Effector CD4-positive, alpha-beta T cell (primary cell): ENCODE measurements at places on chromosomes 7 and 10.

DNA sequence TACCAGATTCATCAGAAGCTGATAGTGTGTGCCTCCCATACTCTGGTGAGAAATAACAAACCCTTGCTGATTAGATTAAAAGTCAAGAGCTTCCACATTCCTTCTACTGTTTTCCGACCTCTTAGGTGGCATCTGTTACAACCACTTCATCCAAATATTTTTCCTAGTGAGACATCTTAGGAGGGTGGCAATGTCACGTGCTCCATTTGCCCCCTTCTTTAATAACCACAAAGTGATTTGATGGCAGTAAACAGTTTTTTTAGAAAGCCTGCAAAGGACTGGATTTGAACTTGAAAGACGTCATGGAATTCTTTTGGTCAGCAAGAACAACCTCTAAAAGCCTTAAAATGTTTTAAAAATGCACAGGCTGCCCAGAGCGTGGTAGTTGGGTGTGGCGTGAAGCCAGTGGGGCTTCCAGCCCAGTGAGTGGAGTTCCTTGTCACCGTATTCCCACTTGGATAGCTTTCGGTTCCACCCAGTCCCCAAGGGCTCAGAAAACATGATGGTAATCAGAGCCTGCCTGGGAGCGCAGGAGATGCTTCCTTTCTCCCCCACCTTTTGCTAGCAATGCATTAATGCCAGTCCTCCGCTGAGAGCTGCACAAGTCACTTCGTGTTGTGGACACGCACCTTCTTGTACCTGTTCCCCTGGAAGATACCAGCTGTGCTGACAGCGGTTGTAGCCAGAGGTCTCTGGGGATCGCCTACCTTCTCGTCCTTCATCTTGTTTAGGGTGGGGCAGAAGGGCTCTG is 256.4 kb downstream of the KIAA1217 start:
- DNase-seq, result no peak

- DNase-seq, result no peak
These were observed 16.3 kb downstream of the PRKCQ start for GRCh38 chr10:6563731-6564130.

DNA sequence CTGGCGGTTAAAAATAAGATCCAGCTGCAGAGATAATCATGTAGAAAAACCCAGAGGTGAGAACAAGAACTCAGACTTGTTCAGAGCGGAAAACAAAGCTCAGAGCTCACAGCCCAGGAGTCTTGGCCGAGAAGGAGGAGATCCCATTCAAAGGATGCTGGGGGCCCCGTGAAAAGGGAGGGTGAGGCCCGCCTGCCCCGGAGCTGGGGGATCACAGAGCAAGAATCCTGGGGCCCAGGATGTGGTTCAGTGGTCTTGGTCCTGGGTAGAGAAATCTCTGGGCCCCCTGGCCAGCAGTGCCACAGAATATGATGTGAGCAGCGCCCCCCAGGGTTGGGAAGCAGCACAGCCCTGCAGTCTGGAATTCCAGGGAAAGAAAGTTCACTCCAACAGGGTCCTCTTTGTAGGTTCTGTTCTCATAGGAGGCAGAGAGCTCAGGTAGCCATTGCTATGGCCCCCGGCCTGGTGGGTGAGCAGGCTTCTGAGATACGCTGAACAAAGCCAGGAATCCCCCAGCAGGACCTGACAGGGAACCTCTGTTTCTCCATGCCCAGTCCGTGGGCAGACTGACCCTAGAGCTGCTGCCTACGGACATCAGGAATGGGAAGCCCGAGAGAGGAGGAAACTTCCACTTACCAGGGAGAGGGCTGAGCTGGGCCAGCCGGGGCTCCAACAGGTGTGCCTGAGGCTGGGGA is 77.7 kb upstream of the GNA12 start:
- no peak for DNase-seq

- no peak for DNase-seq
These were observed 41.2 kb downstream of the COL13A1 start for GRCh38 chr10:69842882-69843281.

- DNase-seq, result no peak
These were observed 209.7 kb upstream of the STEAP4 start for GRCh38 chr7:88516429-88516828.

- DNase-seq, result no peak
These were observed 41.9 kb upstream of the PDCD4 start for GRCh38 chr10:110829721-110830410.

GRCh38 chr10:100158044-100158805 is 27.6 kb downstream of the ERLIN1 start:
- no peak for DNase-seq

DNA sequence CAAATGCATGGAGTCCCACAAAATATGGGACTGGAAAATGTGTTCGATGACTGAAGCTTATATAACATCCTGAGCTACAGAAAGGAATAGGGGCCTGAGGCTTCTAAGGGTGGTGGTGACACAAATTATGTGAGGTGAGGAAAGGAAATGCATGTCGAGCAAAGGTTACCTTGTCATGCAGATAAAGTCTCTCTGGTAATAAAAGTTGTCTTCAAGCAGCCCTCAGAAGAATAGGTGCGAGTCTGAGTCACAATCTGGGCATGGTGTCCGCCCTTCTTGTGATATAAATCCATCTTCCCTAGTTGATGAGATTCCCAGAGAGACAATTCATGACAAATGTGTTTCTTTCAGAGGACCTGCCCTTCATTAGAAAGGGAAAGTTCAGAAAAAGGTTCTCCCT is 985.2 kb upstream of the C7orf33 start:
- no peak for DNase-seq

DNA sequence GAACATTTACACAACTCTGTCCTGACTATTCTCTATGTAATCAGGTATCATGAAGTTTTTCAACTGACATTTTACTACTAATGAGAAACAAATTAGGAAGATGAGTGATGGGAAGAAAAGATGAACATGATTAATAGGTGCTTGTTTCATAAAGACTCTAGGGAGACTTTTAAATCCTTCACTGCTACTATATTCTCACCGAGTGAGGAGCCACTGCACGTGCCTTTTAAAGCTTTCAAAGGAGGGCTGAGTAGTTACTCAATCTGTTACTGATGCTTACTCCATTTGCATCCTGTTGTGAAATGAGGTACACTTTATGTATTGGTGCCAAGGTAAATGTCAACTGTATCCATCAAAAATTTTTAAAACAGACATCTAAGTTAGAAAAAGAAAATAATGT is 1.3 kb upstream of the COMMD3 start:
- DNase-seq, result no peak

- DNase-seq, result no peak
These were observed 44.3 kb downstream of the TRRAP start for GRCh38 chr7:98922392-98923187.

DNA sequence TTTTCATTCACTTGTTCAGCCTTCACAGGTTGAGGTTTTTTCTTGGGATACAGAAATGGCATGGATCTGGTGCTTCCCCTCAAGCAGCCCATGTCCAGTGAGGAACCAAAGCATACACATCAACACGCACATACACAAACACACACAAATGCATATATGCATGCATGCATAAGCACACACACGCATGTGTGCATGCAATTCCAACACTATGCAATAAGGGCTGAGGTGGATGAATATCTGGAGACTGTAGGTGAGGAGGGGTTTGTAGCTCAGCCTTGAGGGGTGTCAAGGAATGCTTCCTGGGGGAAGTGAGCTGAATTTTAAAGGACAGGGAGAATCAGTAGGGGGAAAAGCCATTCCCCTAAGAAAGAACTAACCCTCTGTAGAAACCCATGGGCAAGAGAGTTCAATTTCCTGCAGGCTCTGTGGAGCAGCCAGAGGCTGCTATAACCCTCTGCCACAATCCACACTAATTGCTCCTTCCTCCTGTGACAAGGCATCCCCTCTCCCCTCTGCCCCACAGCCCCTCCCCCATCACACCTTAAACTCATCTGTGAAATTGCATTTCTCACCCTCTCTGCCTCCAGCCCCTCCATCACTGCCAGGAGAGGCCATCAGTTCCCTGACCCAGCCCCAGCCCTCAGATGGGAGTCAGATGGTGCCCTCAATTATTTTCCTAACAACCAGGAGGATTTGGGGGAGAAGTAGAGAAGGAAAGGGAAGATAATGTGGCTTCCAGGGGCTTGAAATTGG is 316.4 kb downstream of the RPS24 start:
- no peak for DNase-seq

- DNase-seq, result no peak
These were observed 9.9 kb upstream of the CSGALNACT2 start for GRCh38 chr10:43128331-43128730.

DNA sequence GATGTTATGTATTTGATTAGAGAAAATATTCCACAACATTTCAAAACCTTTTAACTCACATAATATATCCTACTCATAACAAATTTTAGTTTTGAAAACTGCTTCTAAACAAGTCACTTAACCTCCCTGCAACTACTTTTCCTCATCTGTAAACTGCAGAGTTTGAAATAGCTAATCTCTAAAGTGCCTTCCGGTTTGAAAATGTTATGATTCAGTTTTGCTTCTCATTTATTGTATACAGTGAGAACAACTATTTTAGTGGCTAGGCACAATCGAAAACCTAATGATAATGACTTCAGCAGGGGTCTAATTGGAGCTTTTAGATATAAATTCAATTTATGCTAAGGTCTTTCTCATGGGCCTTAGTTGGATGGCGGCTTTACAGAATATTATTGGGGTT is 30.7 kb upstream of the TEX47 start:
- DNase-seq, result no peak
